CD4-positive, alpha-beta T cell (primary cell): ENCODE measurements at places on chromosomes 1 and 21.

DNA sequence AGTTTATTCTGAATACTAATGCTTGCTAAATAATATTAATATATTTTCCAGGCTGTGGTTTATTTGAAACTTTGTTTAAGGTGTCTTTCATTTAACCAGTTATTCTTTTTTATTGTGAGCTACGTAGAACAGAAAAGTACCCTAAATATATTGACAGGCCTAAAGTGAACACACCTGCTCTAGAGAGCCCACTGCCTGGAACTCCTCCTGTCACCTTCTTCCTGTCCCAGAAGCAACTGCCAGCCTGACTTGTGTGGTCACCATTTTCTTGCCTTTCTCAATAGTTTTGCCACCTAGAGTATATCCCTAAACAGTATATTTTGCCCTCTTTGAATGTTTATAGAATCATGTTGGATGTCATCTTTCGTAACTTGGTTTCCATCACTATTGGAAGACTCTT lies 48.5 kb downstream of the SCCPDH start:
- H3K4me3 ChIP-seq = no peak overlapping the region
- H3K27ac ChIP-seq = no peak overlapping the region
- no peaks in the 10 kb centered on the region for H3K36me3 ChIP-seq
- H3K4me1 ChIP-seq = no peaks in the 10 kb centered on the region

GRCh38 chr1:68117416-68117815 lies 67.0 kb upstream of the DIRAS3 start:
- DNase-seq = no peak
- H3K4me1 ChIP-seq = peaks cover 2% of the 10 kb centered on the region
- H3K27me3 ChIP-seq = peaks cover 8% of the 10 kb centered on the region
- no peak overlapping the region for H3K4me3 ChIP-seq
- no peaks in the 10 kb centered on the region for H3K36me3 ChIP-seq
- H3K27ac ChIP-seq = no peak overlapping the region

DNA sequence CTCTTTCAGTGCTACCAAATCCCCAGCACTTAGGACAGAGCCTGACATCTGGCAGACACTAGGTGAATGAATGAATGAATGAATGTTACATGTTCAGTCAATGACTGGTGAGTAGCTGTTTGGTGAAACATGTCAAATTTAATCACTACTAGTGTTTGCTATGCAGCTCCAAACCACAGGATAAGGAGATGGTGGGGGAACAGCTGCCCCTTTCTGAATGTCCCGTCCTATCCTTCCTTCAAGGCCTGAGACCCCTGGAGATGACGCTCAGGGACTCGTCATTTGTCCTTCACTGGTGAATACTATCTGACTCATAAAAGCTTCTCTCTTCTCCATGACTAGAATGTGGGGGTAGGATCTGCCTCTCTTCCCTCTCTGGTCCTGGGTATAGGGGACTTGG lies 175.4 kb downstream of the HIVEP3 start:
- no peaks in the 10 kb centered on the region for H3K36me3 ChIP-seq
- H3K27me3 ChIP-seq = no peaks in the 10 kb centered on the region
- H3K27ac ChIP-seq = no peak overlapping the region
- peaks cover 33% of the 10 kb centered on the region for H3K4me1 ChIP-seq

DNA sequence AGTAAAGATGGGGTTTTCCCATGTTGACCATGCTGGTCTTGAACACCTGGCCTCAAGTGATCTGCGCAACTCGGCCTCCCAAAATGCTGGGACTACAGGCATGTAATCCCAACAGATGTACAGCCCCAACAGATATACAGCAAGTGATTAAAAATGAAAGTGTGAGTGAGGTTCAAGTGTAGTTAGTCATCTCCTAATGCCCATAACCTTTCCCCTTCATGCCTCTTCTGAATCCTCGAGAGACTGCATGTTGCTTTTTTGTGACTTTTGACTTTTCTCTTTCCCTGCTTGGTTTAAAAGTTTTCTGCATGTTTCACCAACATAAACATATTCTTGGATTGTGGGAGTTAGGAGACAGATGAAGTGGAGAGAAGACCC lies 31.2 kb downstream of the KCNK2 start:
- H3K4me3 ChIP-seq = no peak overlapping the region
- DNase-seq = no peak
- no peaks in the 10 kb centered on the region for H3K36me3 ChIP-seq
- no peaks in the 10 kb centered on the region for H3K27me3 ChIP-seq

- no peak overlapping the region for H3K4me3 ChIP-seq
- H3K27ac ChIP-seq = no peak overlapping the region
- no peaks in the 10 kb centered on the region for H3K4me1 ChIP-seq
- no peak for DNase-seq
- no peaks in the 10 kb centered on the region for H3K36me3 ChIP-seq
- H3K27me3 ChIP-seq = no peaks in the 10 kb centered on the region
These were observed 23.7 kb upstream of the CSF3R start for GRCh38 chr1:36506276-36506920.

GRCh38 chr1:82392513-82392912 lies 591.8 kb downstream of the ADGRL2 start:
- no peaks in the 10 kb centered on the region for H3K27me3 ChIP-seq
- no peak for DNase-seq
- no peaks in the 10 kb centered on the region for H3K4me1 ChIP-seq
- no peak overlapping the region for H3K27ac ChIP-seq

- no peaks in the 10 kb centered on the region for H3K36me3 ChIP-seq
- H3K27ac ChIP-seq = no peak within 1 kb of the TSS
- H3K4me1 ChIP-seq = peaks cover 8% of the 10 kb centered on the region
- no peak within 1 kb of the TSS for H3K4me3 ChIP-seq
- peaks cover 41% of the 10 kb centered on the region for H3K27me3 ChIP-seq
- no peak for DNase-seq
These were observed at the start of gene LRRN2 for GRCh38 chr1:204685236-204686006. LRRN2 (minus strand) TSS chr1:204685738; CDS start chr1:204619992, 65,746 bp downstream.

GRCh38 chr1:81877940-81878339 lies 77.2 kb downstream of the ADGRL2 start:
- H3K4me3 ChIP-seq = no peak overlapping the region
- H3K27me3 ChIP-seq = no peaks in the 10 kb centered on the region
- no peaks in the 10 kb centered on the region for H3K36me3 ChIP-seq
- no peaks in the 10 kb centered on the region for H3K4me1 ChIP-seq

DNA sequence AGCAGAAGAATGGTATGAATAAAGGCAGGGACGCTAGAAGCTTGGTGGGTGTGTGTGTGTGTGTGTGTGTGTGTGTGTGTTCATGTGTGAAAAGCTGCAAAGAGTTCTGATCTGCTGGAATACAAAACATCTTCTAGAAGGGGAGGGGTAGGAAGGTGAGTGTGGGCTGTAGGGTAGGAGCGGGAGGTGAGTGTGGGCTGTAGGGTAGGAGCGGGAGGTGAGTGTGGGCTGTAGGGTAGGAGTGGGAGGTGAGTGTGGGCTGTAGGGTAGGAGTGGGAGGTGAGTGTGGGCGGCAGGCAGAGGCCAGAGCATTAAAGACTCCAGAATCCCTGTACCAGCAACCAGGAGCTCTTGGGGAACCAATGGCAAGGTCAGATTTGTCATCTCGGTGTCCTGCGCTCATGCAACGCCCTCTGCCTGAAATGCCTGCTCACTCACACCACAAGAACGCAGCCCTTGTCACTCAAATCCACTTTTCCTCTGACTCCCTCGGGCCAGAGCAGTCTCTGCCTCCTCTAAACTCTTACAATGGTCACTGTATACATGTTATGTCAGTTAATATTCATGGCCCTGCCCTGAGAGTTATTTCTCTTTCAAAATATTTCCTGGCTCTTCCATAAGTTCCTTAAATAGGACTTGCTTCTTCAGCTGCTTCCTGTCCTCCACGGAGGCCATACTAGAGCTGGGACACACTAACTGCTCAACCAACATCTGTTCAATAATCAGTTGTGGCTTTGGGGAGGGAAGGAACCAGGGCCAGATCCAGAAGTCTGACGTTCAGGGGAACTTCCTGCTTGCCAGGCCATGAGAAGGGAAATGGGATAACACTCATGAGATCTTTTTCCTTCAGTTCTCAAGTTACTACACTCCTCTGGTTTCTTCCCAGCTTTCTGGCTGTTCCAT lies 53.6 kb upstream of the ZNF644 start:
- no peaks in the 10 kb centered on the region for H3K27me3 ChIP-seq
- no peaks in the 10 kb centered on the region for H3K36me3 ChIP-seq
- DNase-seq = no peak
- no peak overlapping the region for H3K4me3 ChIP-seq
- H3K4me1 ChIP-seq = no peaks in the 10 kb centered on the region

DNA sequence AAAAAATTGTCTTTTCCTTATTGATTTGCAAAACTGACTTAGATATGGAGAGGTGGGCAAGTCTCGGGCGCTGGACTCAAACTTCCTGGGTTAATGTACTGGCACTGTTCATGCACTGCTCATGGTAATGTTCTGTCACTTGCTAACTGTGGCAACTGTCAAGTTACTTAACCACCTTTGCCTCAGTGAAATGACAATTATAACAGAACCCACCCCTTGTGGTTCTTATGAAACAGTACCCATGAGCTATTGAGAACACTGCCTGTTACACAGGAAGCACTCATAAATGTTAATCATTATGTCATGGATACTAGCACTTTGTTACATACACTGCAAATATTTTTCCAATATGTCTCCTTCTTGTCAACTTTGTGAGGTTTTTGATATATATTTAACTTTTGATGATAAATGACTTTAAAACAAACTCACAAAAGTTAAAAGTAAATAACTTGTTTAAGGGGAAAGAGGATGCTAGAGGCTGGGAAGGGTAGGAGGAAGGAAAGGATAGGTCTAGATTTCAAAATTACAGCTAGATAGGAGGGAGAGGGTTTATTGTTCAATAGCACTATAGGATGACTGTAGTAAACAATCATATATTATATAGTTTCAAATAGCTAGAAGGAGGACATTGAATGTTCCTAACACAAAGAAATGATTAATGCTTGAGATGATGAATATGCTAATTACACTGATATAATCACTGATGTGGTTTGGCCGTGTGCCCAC lies 342.5 kb downstream of the ADGRL2 start:
- H3K4me3 ChIP-seq = no peak overlapping the region
- H3K27ac ChIP-seq = no peak overlapping the region
- no peak for DNase-seq
- no peaks in the 10 kb centered on the region for H3K27me3 ChIP-seq
- H3K4me1 ChIP-seq = no peaks in the 10 kb centered on the region
- H3K36me3 ChIP-seq = no peaks in the 10 kb centered on the region

GRCh38 chr1:117570988-117571409 lies 34.8 kb upstream of the TENT5C start:
- no peak overlapping the region for H3K4me3 ChIP-seq
- no peaks in the 10 kb centered on the region for H3K36me3 ChIP-seq
- no peaks in the 10 kb centered on the region for H3K27me3 ChIP-seq
- H3K27ac ChIP-seq = no peak overlapping the region

GRCh38 chr1:116694524-116694923 lies 27.0 kb upstream of the IGSF3 start:
- H3K27ac ChIP-seq = no peak overlapping the region
- no peaks in the 10 kb centered on the region for H3K4me1 ChIP-seq
- no peak overlapping the region for H3K4me3 ChIP-seq
- no peak for DNase-seq
